ENCODE measurements at places on chromosomes 7 and 10.

- no peak for DNase-seq
Measured at GRCh38 chr7:152909683-152910544, 150.4 kb downstream of the ACTR3B start.

- no peak for DNase-seq
Measured at GRCh38 chr7:155980841-155981240, 168.6 kb upstream of the SHH start.

DNA sequence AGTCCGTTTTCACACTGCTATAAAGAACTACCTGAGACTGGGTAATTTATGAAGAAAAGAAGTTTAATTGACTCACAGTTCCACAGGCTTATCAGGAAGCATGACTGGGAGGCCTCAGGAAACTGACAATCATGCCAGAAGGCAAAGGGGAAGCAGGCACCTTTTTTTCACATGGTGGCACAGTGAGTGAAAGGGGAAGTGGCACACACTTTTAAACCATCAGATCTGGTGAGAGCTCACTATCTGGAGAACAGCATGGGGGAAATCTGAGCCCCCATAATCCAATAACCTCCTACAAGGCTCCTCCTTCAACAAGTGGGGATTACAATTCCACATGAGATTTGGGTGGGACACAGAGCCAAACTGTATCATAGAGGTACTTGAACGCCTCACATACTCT lies 30.0 kb downstream of the AGR3 start:
- no peak for DNase-seq

DNA sequence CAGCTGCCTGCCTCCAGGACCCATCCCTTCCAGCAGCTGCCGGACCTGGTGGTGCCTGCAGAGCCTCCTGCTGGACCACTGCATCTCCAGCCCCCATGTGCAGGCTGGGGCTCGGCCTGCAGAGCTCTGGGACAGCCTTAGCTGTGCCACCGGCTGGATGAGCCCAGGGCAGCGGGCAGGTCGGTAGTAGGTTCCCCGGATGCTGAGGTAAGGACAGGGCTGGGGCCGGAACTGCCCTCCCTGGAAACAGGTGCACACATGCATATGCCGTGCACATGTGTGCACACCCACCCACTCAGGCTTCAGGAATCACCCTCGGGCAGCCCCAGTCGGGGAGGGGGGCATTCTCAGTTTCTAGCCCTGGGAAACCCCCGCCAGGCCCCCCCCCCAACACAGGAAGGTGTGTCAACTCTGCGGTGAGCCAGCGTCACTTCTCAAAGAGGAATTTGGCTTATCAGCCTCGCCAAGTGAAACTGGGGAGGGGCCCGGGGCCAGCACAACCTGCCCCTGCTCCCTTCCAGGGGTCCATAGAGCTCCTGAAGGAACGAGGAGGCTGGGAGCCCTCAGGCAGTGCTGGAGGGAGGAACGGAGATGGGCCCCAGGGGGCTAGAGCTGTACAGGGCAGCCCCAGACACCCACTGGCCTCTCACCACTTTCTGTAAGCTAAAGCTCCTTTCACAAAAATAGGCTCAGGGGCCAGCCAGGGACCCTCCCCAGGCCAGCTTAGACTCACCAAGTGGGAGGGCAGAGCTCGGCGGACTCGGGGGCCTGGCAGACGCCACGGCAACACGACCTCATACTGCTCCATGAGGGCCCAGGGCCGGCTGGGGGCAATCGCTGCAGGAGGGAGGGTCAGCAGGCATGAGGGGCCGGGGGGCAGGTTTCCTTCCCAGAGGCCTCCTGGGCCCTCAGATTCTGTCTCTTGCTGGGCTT lies 1.7 kb downstream of the ADAM8 start:
- DNase-seq, result peak; percentile 56
